Tongue (tissue), 3 donors: ENCODE measurements at places on chromosomes 2 and 18. TPM values are rescaled to one million over a fixed set of nuclear protein-coding genes. Genes with fewer than 3 reads are reported as not detected.

Gene LOXHD1
- total RNA-seq = 3.4 TPM

Gene ZAP70
- 3.7 TPM for total RNA-seq

Gene FAM210A
- total RNA-seq = 59.6 TPM

Gene ZNF892
- total RNA-seq = 11.7 TPM

Gene TEX44
- not detected for total RNA-seq

Gene METTL8
- 18.7 TPM for total RNA-seq
